ENCODE measurements at places on chromosomes 1 and 21.

GRCh38 chr1:35544976-35545375 is 12.2 kb downstream of the KIAA0319L start:
- DNase-seq: peak; percentile 62

DNA sequence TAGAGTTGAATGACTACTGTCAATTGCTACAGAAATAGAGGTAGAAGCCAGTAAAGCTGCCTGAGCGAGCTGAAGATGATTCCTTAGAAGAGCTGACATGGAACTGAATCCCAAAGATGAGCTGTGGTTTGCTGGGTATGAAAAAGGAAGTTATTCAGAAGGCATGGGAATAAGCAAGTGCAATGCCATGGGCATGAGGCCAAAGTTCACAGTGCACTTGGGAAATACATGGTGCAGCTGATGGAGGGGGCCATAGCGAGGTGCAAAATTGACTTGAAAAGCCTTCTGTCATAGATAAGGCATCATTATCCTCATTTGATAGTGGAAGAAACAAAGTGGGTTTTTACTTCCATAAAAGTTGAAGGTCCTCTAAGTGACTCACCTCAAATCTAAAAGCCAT is 88.6 kb downstream of the NEK7 start:
- DNase-seq: no peak

- DNase-seq: no peak
These were observed 103.0 kb downstream of the PTGS2 start for GRCh38 chr1:186577216-186577615.

DNA sequence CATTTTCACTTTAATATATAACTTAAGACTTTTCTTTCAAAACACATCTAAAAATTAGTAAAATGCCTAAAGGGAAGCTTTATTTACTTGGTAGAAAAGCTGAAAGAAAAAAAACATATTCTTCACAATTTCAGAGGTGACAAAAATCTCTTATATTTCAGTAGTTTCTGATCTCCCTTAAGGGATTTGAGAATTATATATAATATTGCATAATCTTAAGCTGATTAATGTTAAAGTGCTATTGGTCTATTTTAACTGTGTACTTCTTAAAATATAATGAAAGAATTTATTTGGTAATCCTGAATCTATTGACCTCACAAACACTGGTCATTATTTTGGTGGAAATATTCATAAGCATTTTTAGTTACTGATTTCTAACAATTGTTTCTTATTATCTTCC is 1.2 kb upstream of the VPS45 start:
- DNase-seq: no peak

- no peak for DNase-seq
These were observed 8.0 kb downstream of the FAAH start for GRCh38 chr1:46401964-46402626.

- no peak for DNase-seq
These were observed 63.2 kb upstream of the TRAPPC10 start for GRCh38 chr21:43948740-43949498.
